Vagina (tissue), 2 donors: ENCODE measurements at places on chromosomes 13 and 19.

GRCh38 chr19:677201-677600 lies 1.0 kb downstream of the FSTL3 start:
- H3K4me3 ChIP-seq, result peak overlapping the region; percentile 72
- no peak for DNase-seq
- no peaks in the 10 kb centered on the region for H3K27me3 ChIP-seq
- H3K27ac ChIP-seq, result peak overlapping the region; percentile 99
- H3K4me1 ChIP-seq, result peaks cover 41% of the 10 kb centered on the region

GRCh38 chr19:55598034-55598433 lies 1.3 kb downstream of the FIZ1 start:
- no peak for DNase-seq
- H3K27me3 ChIP-seq, result no peaks in the 10 kb centered on the region
- H3K36me3 ChIP-seq, result no peaks in the 10 kb centered on the region
- H3K4me1 ChIP-seq, result peaks cover 12% of the 10 kb centered on the region
- no peak overlapping the region for H3K4me3 ChIP-seq
- H3K27ac ChIP-seq, result no peak overlapping the region

- H3K36me3 ChIP-seq, result no peaks in the 10 kb centered on the region
- no peak for DNase-seq
- H3K27me3 ChIP-seq, result no peaks in the 10 kb centered on the region
- peaks cover 13% of the 10 kb centered on the region for H3K4me1 ChIP-seq
- H3K4me3 ChIP-seq, result no peak overlapping the region
Measured at GRCh38 chr19:35086455-35086854, 29.2 kb upstream of the FXYD3 start.

- no peak for DNase-seq
- no peaks in the 10 kb centered on the region for H3K27me3 ChIP-seq
- no peaks in the 10 kb centered on the region for H3K4me1 ChIP-seq
Measured at GRCh38 chr19:57110592-57111328, 9.0 kb upstream of the USP29 start.

- H3K4me3 ChIP-seq, result no peak overlapping the region
- no peak for DNase-seq
- H3K4me1 ChIP-seq, result no peaks in the 10 kb centered on the region
- no peaks in the 10 kb centered on the region for H3K36me3 ChIP-seq
- H3K27ac ChIP-seq, result no peak overlapping the region
- no peaks in the 10 kb centered on the region for H3K27me3 ChIP-seq
Measured at GRCh38 chr13:39144391-39144790, 106.1 kb downstream of the NHLRC3 start.

DNA sequence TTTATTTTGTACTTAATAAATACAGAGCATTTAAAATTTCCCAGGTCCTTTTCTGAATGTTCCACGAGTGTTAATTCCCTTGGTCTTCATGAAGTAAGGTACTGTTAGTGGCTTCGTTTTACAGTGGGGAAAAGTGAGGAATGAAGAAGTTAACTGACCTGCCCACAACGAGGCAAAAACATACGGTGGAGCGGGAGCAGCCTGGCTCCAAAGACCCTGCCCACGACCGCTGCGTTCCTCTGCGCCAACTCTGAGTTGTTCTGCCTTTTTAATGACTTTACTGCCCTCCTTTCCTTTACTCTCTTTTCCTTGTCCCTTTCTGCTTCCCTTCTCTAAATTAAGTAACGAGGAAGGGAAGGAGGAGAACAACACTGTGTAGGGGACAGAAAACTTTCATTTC lies 392.9 kb downstream of the PCDH9 start:
- no peak for DNase-seq
- no peaks in the 10 kb centered on the region for H3K36me3 ChIP-seq
- no peak overlapping the region for H3K27ac ChIP-seq
- H3K4me1 ChIP-seq, result no peaks in the 10 kb centered on the region
- H3K4me3 ChIP-seq, result no peak overlapping the region

DNA sequence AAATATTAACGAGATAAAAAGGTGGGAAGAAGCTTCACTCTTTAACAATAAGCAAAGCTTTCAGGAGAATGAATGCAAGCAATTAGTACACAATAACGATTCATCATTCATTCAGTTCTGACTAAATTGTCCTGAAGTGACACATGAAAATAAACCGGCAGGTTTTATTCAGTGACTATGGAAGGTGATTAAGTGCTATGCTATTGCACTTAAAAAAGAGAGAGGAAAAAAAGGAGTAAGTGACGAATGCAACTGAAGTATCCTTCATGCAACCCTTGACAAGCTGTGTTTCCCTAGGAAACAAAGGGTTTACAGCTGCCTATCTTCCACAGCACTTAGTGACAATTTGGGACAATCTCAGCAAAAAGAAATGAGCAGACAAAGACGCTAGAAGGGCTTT lies 1.4 kb downstream of the LIG4 start:
- peaks cover 7% of the 10 kb centered on the region for H3K36me3 ChIP-seq
- DNase-seq, result no peak
- H3K27ac ChIP-seq, result no peak overlapping the region
- H3K27me3 ChIP-seq, result no peaks in the 10 kb centered on the region
- peaks cover 30% of the 10 kb centered on the region for H3K4me1 ChIP-seq

- no peak for DNase-seq
- H3K36me3 ChIP-seq, result no peaks in the 10 kb centered on the region
- no peak overlapping the region for H3K4me3 ChIP-seq
Measured at GRCh38 chr19:48509467-48510194, 2.0 kb downstream of the LMTK3 start.

GRCh38 chr13:52395704-52396103 lies 10.3 kb downstream of the THSD1 start:
- H3K4me3 ChIP-seq, result no peak overlapping the region
- DNase-seq, result no peak
- no peaks in the 10 kb centered on the region for H3K36me3 ChIP-seq
- H3K27ac ChIP-seq, result no peak overlapping the region

DNA sequence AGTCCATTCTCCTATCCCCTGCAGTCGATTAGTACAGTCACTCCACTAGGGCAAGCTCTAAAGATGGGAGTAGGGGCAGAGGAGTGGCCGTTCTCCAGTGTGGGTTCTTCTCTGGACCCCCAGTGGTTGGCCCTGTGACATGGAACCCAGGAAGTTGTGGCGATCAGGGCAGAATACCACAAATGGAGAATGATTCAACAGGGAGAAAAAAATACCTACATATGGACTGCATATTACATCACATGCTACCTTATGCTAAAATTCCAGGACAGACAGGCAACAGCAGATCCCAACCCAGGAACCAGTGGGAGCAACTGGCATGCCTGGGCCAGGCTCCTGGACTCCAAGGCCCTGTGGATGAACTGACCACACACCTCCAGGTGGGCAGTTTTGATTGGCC lies 20.4 kb downstream of the POU2F2 start:
- H3K4me3 ChIP-seq, result no peak overlapping the region
- peaks cover 5% of the 10 kb centered on the region for H3K4me1 ChIP-seq
- H3K27me3 ChIP-seq, result no peaks in the 10 kb centered on the region
- DNase-seq, result no peak
- no peak overlapping the region for H3K27ac ChIP-seq

GRCh38 chr13:49374585-49375290 lies 69.1 kb downstream of the CAB39L start:
- peaks cover 13% of the 10 kb centered on the region for H3K4me1 ChIP-seq
- no peaks in the 10 kb centered on the region for H3K27me3 ChIP-seq
- no peak for DNase-seq
- no peak overlapping the region for H3K4me3 ChIP-seq
- H3K36me3 ChIP-seq, result no peaks in the 10 kb centered on the region

DNA sequence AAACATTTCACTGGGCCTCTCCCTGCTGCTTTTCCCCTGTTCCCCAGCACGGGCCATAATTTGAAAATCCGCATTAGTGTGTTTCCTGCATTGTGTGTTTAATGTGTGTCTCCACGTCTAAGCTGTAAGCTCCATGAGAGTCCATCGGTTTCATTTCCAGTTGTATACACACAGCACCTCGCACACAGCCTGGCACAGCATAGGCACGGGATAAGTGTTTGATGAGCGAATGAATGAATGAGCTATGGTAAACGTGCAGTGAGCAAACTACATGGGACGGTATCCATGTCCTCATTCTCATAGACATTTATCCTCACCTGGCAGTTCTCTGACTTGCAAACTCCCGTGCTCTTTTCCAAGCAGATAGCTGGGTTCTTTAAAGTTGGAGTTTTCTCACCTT lies 106.1 kb downstream of the RAB20 start:
- H3K36me3 ChIP-seq, result peaks cover 21% of the 10 kb centered on the region
- peaks cover 3% of the 10 kb centered on the region for H3K4me1 ChIP-seq
- no peak overlapping the region for H3K27ac ChIP-seq
- H3K27me3 ChIP-seq, result no peaks in the 10 kb centered on the region

DNA sequence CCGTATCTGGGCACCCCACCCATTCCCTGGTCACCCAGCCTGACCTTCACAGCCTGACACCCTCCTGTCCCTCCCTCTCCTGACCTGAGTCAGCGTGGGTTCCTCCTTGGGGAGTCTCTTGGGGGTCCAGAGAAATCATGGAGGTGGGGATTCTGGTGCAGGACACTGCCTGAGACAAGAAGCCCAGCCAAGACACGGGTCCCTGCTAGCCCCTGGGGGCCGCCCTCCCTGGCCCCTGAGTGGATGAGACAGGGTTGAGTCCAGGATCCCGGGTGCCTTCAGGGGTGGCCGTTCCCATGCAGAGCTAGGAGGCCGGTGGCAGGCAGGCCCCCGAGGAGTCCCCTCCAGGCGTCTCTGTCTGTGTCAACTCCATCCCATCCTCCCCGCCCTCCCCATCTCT lies 1.6 kb downstream of the MAP2K7 start:
- no peak for DNase-seq
- H3K27me3 ChIP-seq, result no peaks in the 10 kb centered on the region
- no peak overlapping the region for H3K4me3 ChIP-seq
- peaks cover 61% of the 10 kb centered on the region for H3K4me1 ChIP-seq
- H3K36me3 ChIP-seq, result no peaks in the 10 kb centered on the region

GRCh38 chr19:19458110-19458816 lies 52.8 kb downstream of the GATAD2A start:
- H3K4me3 ChIP-seq, result no peak overlapping the region
- H3K36me3 ChIP-seq, result no peaks in the 10 kb centered on the region
- no peaks in the 10 kb centered on the region for H3K27me3 ChIP-seq
- peaks cover 64% of the 10 kb centered on the region for H3K4me1 ChIP-seq
- no peak overlapping the region for H3K27ac ChIP-seq

GRCh38 chr19:30857388-30857787 lies 485.2 kb downstream of the ZNF536 start:
- H3K27ac ChIP-seq, result no peak overlapping the region
- DNase-seq, result peak; percentile 70
- no peak overlapping the region for H3K4me3 ChIP-seq
- no peaks in the 10 kb centered on the region for H3K27me3 ChIP-seq
- H3K4me1 ChIP-seq, result no peaks in the 10 kb centered on the region

DNA sequence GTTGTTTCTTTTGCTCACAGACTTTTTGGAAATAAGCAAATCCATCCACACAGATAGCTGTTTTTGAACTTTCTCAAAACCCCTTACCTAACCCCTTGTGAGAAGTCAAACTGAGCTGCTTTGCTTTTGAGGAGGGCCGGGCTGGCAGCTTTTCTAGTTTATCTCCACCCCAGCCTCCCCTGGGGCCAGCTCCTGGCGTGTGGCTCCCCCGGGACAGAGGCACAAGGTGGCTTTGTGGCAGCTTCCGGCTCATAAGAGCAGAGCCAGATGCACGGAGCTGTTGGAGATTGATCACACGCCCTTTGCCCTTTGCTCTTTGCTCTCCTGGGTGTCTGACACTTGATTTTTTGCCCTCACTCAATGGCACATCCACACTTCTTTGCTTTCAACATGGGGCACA lies 24.9 kb upstream of the RNF113B start:
- no peak overlapping the region for H3K4me3 ChIP-seq
- no peak for DNase-seq
- H3K27me3 ChIP-seq, result no peaks in the 10 kb centered on the region
- no peaks in the 10 kb centered on the region for H3K36me3 ChIP-seq
- H3K4me1 ChIP-seq, result peaks cover 8% of the 10 kb centered on the region

- H3K27ac ChIP-seq, result no peak overlapping the region
- no peaks in the 10 kb centered on the region for H3K4me1 ChIP-seq
- no peaks in the 10 kb centered on the region for H3K36me3 ChIP-seq
- no peak for DNase-seq
Measured at GRCh38 chr19:16022681-16023080, 53.6 kb upstream of the TPM4 start.

DNA sequence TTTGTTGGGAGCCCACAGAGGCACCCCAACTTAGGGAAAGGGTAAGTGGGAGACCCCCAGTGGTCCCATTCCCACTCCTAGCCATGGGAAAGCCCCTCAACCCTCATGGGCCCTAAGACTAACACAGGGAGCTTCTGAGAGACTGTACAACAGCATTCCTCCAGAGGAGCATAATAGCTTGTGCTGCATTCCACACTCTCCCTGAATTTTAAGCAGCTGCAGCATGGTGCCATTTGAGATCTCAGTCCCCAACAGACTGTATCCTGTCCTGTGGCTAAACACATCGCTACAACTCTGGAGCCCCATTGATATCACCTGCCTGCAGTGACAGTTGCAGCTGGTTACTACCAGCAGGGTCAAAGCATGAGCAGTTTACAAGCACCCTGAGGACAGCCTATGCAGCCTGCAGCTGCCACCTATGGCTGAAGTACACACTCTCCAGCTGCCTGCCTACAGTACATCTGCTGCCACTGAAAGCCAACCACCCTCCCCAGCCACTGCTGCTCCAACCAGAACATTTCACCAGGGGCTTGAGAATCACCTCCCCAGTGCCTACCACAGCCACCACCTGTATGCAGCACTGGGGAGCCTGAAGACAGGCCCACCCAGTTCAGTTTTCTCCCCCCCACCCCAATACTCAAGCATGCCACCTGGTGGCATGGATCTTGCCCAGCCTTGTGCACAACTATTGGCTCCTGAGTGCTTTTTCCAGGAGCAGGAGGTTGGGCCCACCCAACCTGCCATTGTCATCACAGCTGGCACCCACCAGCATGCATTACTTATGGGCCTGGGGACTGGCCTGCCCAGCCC lies 557.3 kb downstream of the GPC5 start:
- no peak for DNase-seq
- no peaks in the 10 kb centered on the region for H3K4me1 ChIP-seq
- no peaks in the 10 kb centered on the region for H3K27me3 ChIP-seq
- no peak overlapping the region for H3K27ac ChIP-seq
- H3K4me3 ChIP-seq, result no peak overlapping the region

DNA sequence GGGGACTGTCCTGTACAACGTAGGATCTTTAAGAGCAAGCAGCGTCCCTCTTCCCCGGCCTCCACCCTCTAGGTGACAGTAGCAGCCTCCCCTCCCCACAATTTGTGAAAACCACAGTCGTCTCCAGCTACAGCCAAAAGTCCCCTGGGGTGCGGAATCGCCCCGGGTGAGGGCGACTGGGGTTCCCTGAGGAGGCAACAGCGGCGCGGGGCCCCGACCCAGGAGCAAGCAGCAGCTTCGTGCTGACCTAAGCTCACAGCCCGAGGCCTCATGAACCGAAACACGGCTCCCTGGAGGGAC lies 322 bp downstream of the ZNF558 start:
- H3K4me3 ChIP-seq, result peak overlapping the region; percentile 51
- H3K27ac ChIP-seq, result peak overlapping the region; percentile 86
- peaks cover 8% of the 10 kb centered on the region for H3K4me1 ChIP-seq
- H3K27me3 ChIP-seq, result no peaks in the 10 kb centered on the region
- DNase-seq, result no peak

- no peaks in the 10 kb centered on the region for H3K4me1 ChIP-seq
- no peak overlapping the region for H3K27ac ChIP-seq
- no peak overlapping the region for H3K4me3 ChIP-seq
Measured at GRCh38 chr13:31452525-31452924, 252.8 kb downstream of the B3GLCT start.
